Glomerular endothelial cell (primary cell): ENCODE measurements at places on chromosomes 1 and 21. TPM values are rescaled to one million over a fixed set of nuclear protein-coding genes. Genes with fewer than 3 reads are reported as not detected.

DNA sequence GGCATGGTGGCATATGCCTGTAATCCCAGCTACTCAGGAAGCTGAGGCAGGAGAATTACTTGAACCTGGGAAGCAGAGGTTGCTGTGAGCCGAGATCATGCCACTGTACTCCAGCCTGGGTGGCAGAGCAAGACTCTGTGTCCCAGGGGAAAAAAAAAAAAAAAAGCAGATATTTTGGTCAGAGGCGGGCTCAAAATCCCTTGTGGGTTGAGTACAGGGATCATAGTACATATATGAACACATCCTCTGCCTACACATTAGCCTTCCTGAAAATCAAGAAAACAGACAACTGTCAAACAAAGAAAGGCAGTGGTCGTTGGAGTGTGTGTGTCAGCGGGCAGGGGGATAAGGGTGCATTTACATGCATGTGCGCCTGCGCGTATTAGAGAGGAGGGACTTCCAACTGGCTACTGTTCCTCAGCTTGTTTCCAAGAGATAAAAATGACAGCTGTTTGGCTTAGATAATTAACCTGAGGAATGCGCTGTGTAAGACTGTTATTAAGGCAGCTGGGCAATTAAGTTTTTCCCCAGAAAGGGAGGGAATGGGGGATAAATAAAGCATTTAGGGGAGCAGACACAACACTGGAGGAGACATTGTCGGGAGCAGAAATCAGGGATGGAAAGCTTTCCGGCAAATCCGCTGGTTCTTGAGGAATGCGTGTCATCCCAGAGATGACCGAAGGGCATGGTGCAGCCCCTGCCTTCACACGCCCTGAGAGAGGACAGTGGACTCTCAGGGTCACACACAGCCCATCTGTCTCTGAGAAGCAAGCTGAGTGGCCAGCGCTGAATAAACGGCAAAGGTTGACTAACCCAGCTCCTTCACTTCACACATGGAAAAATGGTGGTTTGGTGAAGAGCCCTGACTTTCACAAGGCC lies 6.4 kb downstream of the LAMB3 start:
- no peak for DNase-seq

DNA sequence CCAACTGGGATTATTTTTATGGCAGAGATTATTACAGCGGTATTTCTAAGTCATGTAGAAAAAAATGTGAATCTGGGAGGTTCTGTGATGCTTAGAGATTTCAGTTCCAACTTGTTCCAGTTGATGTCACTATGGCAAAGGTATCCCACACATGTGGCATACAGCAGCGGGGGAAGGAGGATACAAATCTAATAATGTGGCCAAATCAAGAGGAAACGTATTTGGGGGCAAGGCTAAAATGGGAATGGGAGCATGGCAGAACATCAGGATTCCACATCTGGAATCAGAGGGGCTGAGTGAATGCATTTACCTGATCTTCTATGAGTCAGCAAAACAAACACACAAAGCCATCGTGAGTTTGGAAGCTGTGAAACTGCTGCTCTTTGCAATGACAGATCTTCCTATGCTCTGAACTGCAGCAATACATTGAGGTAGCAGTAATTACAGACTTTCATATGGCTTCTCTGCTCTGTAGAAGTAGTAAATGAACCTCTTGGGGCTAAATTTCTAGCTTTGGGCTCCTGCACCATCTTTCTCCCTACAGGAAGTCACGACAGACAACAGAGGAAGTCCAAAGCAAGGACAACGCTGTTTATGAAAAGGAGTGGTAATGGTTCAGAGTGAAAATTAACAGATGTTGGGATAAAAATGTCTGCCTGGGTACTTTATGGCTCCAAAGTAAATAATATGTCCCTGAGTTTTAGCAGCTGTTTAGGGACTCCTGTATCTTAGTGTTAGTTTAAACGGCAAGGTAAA lies 55.5 kb downstream of the GABPA start:
- peak; percentile 25 for DNase-seq

DNA sequence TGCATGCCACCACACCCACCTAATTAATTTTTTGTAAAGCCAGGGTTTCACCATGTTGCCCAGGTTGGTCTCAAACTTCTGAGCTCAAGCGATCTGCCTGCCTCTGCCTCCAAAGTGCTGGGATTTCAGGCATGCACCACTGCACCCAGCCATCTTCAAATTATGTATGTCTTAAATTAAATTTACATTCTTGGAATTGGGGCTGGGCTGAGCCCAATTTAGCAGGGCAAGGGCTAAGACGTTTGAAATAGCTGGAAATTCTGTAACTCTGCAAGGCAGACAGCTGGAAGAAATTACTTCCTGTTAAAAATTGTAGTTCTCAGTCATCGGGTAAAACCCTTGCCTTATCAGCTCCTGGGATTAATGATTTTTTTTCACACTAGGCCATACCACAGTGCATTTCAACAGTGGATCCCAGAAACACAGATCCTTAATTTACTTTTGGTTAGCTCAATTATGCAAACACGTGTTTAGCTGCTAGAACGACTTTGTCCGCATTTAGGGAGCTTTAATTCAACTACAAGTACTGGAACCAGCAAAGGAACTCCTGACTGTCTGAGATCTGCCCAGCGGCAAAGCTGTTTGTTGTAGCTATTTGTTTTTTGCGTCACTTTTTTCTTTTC lies 83.3 kb downstream of the OLFML3 start:
- no peak for DNase-seq

- DNase-seq: no peak
Observed at GRCh38 chr21:37224861-37225839, 42.0 kb downstream of the VPS26C start.

- peak; percentile 31 for DNase-seq
Observed at GRCh38 chr1:235908742-235909520, 42.2 kb upstream of the LYST start.

DNA sequence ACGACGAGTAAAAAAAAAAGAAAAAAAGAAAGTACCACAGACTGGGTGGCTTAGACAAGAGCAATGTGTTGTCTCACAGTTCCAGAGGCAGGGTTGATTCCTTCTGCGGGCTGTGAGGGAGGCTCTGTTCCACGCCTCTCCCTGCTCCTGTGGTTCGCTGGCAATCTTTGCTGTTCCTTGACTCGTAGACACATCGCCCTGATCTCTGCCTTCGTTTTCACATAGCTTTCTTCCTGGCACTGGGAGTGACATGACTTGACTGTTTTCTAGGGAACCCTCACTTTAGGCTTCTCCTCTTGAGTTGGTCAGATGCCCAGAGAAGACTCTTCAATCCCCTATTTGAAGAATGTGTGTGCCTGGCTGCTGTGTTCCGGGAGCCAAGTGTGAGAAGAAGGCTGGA lies 133.6 kb downstream of the TM2D1 start:
- DNase-seq: no peak

DNA sequence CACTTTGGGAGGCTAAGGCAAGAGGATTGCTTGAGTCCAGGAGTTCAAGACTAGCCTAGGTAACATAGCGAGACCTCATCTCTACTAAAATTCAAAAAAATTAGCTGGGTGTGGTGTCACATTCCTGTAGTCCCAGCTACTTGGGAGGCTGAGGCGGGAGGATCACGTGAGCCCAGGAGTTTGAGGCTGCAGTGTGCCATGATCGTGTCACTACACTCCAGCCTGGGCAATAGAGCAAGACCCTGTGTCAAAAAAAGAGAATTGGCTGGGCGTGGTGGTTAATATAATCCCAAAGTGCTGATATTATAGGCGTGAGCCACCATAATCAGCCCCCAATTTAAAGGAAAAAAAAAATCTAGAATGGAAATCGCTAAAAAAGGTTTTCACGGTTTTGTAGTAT lies 7.0 kb downstream of the MACO1 start:
- no peak for DNase-seq

DNA sequence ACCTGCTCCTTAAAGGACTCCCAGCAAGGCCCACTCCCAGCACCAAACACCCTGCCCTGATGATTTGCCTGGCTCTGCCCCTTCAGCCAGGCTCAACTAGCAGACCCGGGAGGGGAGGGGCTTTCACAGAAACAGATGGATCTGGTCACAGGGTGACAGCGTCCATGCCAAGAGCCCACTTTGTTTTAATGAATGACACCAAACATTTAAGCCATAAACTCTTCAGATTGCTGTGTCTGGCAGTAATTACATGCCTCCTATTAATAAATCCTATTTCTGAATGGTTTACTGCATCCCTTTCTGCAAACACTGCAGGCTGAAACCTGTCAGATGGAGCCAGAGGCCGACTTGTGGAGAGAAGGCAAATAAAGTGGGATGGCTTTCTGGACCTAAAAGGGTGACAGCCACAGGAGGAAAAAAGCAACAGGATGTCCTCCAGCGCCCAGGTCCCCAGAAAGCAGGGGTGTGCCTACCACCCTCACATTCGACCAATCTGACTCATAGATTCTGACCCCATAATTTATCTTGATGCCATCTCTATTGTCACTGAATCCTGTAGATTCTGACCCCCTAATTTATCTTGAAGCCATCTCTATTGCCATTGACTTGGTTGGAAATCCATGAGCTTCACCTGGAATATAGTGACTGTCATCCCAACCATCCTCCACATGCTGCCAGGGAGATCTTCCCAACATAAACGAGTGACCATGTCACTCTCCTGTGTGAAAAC lies 200.9 kb downstream of the PLPP3 start:
- no peak for DNase-seq

- DNase-seq: no peak
Observed at GRCh38 chr21:22438428-22439086, 1440.3 kb downstream of the NCAM2 start.

GRCh38 chr1:51840743-51841461 lies 37.6 kb downstream of the NRDC start:
- no peak for DNase-seq

DNA sequence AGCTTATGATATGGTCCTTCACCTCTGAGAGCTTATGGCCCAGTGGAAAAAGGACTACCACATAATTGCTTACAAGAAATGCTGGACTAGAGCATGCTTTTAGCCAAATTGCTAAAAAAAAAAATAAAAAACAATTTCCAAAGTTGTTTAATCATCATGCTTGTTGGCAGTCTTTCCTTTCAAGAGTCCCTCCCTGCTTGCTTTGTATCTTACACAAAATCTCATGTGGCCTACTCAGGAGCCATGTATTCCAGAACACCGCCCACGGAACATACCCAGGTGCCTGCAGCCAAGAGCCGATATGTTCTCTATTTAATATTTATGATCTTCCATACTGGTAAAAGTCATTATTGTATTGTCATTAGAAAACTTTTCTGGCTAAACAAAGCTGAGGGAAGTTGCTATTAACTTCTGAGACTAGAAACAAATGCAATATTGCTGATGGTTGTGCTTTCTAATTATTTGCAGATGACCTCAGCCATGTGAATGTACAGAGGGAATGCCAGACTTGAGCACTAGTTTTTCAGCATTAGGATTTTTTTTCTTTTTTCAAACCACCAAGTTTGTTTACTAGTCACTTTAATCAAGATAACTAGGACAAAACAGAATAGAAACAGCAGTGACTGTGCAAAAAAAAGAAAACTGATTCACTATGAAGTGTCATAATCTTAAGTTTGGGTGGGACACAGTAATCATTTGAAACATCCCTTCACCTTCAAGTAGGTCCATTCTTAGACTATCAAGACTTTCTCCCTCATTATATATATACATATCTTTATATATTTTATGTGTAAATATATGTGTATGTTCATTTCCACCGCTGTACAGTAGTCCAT lies 129.3 kb upstream of the GORAB start:
- no peak for DNase-seq

Gene PTCH2
- 0.19 and 0.23 TPM in 2 replicates for total RNA-seq

Gene KHDRBS1
- total RNA-seq: 86.4 and 128 TPM in 2 replicates

Gene IQCC
- 0.97 and 3.4 TPM in 2 replicates for total RNA-seq

Gene MRPS21
- total RNA-seq: 42.3 and 48.4 TPM in 2 replicates

Gene PDE4B
- total RNA-seq: 21.7 and 54.6 TPM in 2 replicates
